ENCODE measurements at places on chromosomes 1 and 21.
A peak's percentile ranks its signal among the peaks of the same experiment; 100 is the strongest.

DNA sequence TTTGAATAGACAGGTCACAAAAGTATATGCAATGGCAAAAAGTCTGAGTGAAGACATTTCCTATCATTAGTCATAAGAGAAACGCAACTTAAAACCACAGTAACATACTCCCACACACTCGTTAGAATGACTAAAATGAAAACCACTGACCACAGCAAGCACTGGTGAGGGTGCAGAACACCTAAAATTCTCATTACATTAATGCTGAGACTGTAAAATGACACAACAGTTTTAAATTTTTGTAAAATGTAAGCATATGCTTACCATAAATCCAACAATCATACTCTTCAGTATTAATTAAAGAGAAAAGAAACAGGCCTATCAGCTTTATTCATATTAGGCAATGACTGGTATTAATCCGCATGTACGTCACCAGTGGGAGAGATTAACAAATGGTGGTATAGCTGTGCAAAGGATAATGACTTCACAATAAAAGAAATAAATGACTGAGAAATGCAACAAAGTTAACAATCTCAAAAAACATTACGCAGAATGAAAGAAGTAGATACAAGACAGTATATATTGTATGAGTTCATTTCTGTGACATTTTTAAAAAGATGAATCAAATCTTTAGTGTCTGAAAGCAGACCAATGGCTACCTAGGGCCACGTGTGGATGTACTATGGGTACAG, 253.5 kb downstream of the AKT3 start:
- DNase-seq, result no peak

GRCh38 chr1:27577504-27578188, 26.3 kb downstream of the AHDC1 start:
- peak; percentile 72 for DNase-seq

DNA sequence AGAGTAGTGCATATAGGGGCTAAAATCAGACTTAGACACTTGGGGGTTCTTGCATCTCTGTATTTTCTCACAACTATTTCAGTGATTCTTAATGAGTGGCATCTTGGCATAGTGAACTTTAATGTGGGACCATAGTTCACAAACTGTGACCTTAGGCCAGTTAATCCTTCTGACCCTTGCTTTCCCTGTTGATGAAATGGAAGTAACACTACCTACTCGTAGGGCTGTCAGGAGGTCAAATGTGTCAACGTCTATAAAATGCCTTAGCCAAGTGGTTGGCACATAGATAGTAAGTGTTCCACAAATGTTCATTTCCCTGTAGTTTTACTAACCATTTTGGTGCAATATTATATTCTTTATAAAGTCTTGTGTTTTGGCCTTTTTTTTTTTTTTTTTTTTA, 49.4 kb downstream of the DYRK1A start:
- no peak for DNase-seq

DNA sequence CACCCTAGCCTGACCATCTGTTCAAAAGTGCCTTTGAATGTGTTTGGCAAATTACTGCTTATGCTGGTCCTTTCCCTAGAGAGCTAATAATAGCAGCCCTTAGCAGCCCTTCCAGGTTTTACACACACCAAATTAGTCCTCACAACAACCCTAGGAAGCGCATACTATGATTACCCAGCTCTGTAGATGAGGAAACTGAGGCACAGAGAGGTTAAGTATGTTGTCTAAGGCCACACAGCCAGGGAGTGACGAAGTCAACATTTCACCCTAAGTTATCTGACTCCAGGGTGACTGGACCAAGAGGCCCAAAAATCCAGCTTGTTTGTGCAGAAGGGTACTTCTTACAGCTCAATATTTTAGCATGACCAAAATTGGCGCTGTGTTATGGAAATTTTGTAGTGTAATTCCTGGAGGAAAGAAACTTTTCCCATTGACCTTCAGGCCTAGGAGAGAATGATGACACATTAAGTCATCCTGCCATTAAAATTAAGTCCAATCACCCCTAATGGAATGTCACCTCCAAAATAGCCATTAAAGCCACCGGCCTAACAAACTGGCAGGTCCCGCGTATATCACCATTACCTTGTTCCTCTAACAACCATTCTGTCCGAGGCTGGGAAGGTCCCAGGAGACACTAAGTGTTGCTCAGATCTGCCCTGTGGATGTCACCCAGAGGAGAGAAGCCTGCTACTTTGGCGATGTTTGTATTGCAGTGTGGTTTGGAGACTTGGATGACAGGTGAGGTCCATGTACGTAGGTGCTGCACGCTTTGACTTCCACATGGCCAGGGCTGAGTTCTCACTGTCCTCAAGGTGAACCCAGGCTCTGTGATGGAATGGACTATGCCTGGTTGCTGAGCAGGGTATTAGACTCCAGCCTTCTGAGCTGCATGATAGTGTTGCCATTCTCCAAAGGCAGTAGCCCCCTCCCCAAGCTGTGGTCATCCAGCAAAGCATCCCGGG, 258.3 kb downstream of the TOMM20 start:
- no peak for DNase-seq

- DNase-seq, result peak; percentile 58
These were observed 1.4 kb downstream of the ACOT7 start for GRCh38 chr1:6391951-6392808.

DNA sequence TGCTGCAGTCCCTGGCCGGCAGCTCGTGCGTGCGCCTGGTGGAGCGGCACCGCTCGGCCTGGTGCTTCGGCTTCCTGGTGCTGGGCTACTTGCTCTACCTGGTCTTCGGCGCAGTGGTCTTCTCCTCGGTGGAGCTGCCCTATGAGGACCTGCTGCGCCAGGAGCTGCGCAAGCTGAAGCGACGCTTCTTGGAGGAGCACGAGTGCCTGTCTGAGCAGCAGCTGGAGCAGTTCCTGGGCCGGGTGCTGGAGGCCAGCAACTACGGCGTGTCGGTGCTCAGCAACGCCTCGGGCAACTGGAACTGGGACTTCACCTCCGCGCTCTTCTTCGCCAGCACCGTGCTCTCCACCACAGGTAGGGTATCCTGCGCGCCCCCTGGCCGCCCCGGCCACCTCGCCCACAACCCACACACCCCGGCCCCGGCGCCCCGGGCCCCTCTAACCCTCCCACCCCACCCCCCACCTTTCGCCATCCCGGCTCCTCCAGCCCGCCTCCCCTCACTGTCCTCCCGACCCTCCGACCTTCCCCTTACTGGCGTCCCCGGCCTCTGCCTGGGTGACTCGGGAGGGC, 352 bp downstream of the KCNK1 start:
- DNase-seq, result peak; percentile 88

All from DMS53 (cell line).